Keratinocyte (primary cell): ENCODE measurements at places on chromosomes 7 and 10. TPM values are rescaled to one million over a fixed set of nuclear protein-coding genes. Genes with fewer than 3 reads are reported as not detected.

RAMP3 gene
- polyA plus RNA-seq, result not detected in 3 replicates

LRRC18 gene
- polyA plus RNA-seq, result not detected in 3 replicates

DIP2C gene
- 1.0 to 2.0 TPM (median 1.3 TPM) in 3 replicates for polyA plus RNA-seq

FANK1 gene
- 7.3 to 14.8 TPM (median 13.4 TPM) in 3 replicates for polyA plus RNA-seq

ANKRD61 gene
- 0.10 to 0.22 TPM in 2 of 3 replicates, not detected in the other for polyA plus RNA-seq

GRCh38 chr7:41315764-41316163 lies 387.1 kb downstream of the INHBA start:
- DNase-seq, result no peak
- H3K4me1 ChIP-seq, result no peaks in the 10 kb centered on the region

DNA sequence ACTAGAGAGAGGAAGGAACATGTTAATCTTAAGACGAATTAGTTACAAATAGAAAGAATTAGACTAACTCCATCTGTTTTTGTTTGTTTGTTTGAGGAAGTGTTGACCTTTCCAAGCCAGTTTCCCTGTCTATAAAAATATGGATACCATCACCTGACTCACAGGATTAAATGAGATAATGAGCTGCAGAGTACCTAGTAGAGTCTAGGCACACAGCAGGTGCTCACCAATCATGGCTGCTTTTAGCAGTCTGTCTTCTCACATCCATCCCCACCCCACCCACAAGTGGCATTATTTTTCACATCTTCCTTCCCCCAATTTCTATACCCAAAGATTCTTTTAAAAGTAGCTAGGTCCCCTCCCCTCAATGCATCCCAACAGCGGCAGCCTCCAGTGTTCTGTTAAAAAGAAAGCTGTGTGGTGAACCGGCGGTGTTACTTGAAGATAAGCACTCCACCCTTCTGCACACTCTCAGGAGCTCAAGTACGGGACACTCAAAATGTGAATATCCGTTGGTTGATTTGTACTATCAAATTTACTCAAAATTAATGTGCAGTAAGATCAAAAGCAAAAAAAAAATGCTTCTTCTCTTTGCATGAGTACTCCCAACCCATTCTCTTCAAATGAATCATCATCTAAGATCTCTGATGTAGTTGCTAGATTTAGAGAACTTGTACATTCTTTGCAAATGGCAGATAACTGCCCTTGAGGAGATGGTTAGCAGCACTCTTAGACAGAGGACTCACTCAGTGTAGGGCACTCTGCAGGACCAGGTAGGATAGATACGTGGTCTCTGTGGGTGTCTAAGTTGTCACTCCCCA lies 145.4 kb upstream of the ASAH2 start:
- no peaks in the 10 kb centered on the region for H3K36me3 ChIP-seq
- H3K27me3 ChIP-seq, result no peaks in the 10 kb centered on the region
- no peak for DNase-seq

GRCh38 chr7:50667338-50667737 lies 102.1 kb upstream of the DDC start:
- DNase-seq, result no peak
- H3K27me3 ChIP-seq, result peaks cover 27% of the 10 kb centered on the region
- peaks cover 26% of the 10 kb centered on the region for H3K4me1 ChIP-seq
- no peaks in the 10 kb centered on the region for H3K36me3 ChIP-seq
- no peak overlapping the region for H3K27ac ChIP-seq
- no peak overlapping the region for H3K4me3 ChIP-seq

DNA sequence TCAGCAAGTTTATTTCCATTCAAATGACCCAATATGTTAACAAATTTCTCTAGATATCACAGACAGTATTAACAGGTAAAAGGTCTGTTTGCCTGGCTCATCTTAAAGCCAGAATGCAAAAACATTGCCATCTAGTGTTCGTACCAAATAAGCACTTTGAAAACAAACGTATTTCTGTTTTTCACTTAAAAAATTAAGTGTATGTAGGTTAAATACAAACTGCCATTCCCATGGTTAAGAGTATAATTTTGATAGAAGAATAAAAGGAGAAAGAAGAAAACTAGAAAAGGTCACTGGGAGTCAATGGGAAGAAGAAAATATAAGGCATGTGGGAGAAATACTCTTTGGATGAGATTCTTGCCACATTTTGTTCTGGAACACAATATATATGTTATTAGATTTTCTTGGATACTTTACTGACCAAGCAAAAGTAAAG lies 51.0 kb downstream of the ORC5 start:
- no peak overlapping the region for H3K27ac ChIP-seq
- no peaks in the 10 kb centered on the region for H3K4me1 ChIP-seq
- peak; percentile 5 for DNase-seq

- H3K4me1 ChIP-seq, result no peaks in the 10 kb centered on the region
- DNase-seq, result no peak
- H3K4me3 ChIP-seq, result no peak overlapping the region
- no peak overlapping the region for H3K27ac ChIP-seq
- no peaks in the 10 kb centered on the region for H3K27me3 ChIP-seq
These were observed 82.4 kb downstream of the ADARB2 start for GRCh38 chr10:1654811-1655356.

- no peak overlapping the region for H3K27ac ChIP-seq
- no peaks in the 10 kb centered on the region for H3K36me3 ChIP-seq
- no peak overlapping the region for H3K4me3 ChIP-seq
- DNase-seq, result no peak
- no peaks in the 10 kb centered on the region for H3K4me1 ChIP-seq
- H3K27me3 ChIP-seq, result no peaks in the 10 kb centered on the region
These were observed 116.0 kb upstream of the PDLIM1 start for GRCh38 chr10:95406651-95407280.

DNA sequence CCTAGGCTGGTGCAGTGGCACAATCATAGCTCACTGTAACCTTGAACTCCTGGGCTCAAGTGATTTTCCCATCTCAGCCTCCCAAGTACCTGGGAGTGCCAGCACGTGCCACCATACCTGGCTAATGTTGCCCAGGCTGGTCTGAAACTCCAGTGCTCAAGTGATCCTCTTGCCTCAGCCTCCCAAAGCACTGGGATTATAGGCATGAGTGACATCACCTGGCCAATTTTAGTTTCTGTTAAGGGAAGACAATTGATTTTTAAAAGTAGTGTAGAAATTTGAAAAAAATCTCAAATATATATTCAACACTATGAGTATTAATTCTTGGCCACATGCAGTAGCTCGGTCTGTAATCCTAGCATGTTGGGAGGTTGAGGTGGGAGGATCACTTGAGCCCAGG lies 121.9 kb upstream of the RHEB start:
- H3K4me3 ChIP-seq, result no peak overlapping the region
- no peak for DNase-seq
- H3K27ac ChIP-seq, result no peak overlapping the region
- H3K36me3 ChIP-seq, result no peaks in the 10 kb centered on the region
- H3K4me1 ChIP-seq, result peaks cover 29% of the 10 kb centered on the region

GRCh38 chr10:126017961-126018560 lies 121.7 kb downstream of the FANK1 start:
- H3K4me3 ChIP-seq, result no peak overlapping the region
- no peaks in the 10 kb centered on the region for H3K27me3 ChIP-seq
- no peaks in the 10 kb centered on the region for H3K36me3 ChIP-seq
- DNase-seq, result no peak
- no peak overlapping the region for H3K27ac ChIP-seq

GRCh38 chr10:4067531-4067930 lies 282.5 kb upstream of the KLF6 start:
- no peaks in the 10 kb centered on the region for H3K36me3 ChIP-seq
- H3K27ac ChIP-seq, result no peak overlapping the region
- H3K4me3 ChIP-seq, result no peak overlapping the region
- H3K27me3 ChIP-seq, result no peaks in the 10 kb centered on the region

- no peak overlapping the region for H3K4me3 ChIP-seq
- no peaks in the 10 kb centered on the region for H3K36me3 ChIP-seq
- no peaks in the 10 kb centered on the region for H3K4me1 ChIP-seq
- DNase-seq, result no peak
These were observed 23.5 kb downstream of the TMEM273 start for GRCh38 chr10:49164559-49165188.

GRCh38 chr7:51950813-51951212 lies 634.2 kb upstream of the COBL start:
- no peaks in the 10 kb centered on the region for H3K4me1 ChIP-seq
- no peaks in the 10 kb centered on the region for H3K27me3 ChIP-seq
- no peak for DNase-seq
- no peak overlapping the region for H3K27ac ChIP-seq

DNA sequence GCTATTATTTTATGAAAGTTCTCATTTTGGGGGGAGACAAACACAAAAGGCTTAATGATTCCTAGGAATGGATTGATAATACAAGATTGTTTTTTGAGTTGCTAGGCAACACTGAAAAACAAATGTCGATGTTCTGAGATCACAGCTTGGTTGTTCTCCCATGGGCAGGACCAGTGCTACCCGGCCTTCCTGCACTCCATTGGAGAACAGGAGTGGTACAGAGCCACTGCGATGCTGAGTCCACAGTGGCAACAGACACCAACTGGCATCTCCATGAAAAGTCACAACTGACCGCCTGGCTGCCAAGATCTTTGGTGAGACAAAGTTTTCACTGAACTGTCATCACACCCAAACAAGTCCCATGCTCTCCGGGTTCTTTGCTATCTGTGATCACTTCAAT lies 68.9 kb upstream of the NMT2 start:
- H3K4me1 ChIP-seq, result no peaks in the 10 kb centered on the region
- H3K36me3 ChIP-seq, result no peaks in the 10 kb centered on the region
- H3K4me3 ChIP-seq, result no peak overlapping the region
- no peaks in the 10 kb centered on the region for H3K27me3 ChIP-seq

DNA sequence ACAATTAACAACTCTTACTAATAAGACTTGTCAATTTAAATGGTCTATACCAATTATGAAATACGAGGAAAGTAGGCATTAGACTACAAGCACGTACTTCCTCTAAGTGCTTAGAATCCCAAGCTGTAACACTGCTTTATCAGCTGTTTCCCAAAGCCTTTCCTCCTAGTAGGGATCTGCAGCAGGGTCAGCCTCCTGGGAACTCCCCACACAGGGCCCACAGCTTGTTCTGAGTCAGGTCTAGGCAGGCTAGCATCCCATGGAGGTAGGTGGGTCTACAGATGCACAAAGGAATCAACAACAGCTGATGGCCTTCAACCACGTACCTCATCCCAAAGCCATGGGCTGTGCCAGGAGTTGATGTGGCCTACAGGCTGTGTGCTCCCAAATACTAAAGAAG lies 14.7 kb downstream of the MMS19 start:
- H3K4me3 ChIP-seq, result no peak overlapping the region
- H3K27me3 ChIP-seq, result no peaks in the 10 kb centered on the region
- DNase-seq, result no peak
- peaks cover 13% of the 10 kb centered on the region for H3K36me3 ChIP-seq
- H3K27ac ChIP-seq, result no peak overlapping the region

- peaks cover 3% of the 10 kb centered on the region for H3K4me1 ChIP-seq
- H3K27me3 ChIP-seq, result peaks cover 7% of the 10 kb centered on the region
- H3K27ac ChIP-seq, result no peak overlapping the region
These were observed 48.4 kb upstream of the FAM20C start for GRCh38 chr7:143811-144453.

DNA sequence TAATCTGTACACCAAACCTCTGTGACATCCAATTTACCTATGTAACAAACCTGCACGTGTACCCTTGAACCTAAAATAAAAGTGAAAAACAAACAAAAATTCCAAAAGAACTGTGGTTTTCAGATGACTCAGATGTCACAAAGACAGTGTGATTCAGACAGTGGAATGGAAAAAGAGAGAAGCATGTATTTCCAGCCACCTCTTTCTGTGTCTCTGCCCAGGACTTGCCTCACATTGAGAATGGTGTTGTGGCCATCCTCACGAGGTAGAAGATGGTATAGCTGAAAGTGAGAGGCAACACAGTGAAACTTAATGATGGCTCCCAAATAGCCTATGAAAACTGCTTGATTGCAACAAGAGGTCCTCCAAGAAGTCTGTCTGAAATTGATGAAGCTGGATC lies 78.0 kb downstream of the ARL5B start:
- no peaks in the 10 kb centered on the region for H3K36me3 ChIP-seq
- no peak overlapping the region for H3K4me3 ChIP-seq
- no peak overlapping the region for H3K27ac ChIP-seq
- no peak for DNase-seq
- H3K27me3 ChIP-seq, result no peaks in the 10 kb centered on the region

GRCh38 chr10:131230641-131231322 lies 80.7 kb downstream of the TCERG1L start:
- H3K27me3 ChIP-seq, result no peaks in the 10 kb centered on the region
- H3K4me1 ChIP-seq, result no peaks in the 10 kb centered on the region
- H3K36me3 ChIP-seq, result no peaks in the 10 kb centered on the region
- no peak for DNase-seq
- H3K4me3 ChIP-seq, result no peak overlapping the region
- no peak overlapping the region for H3K27ac ChIP-seq

- H3K4me3 ChIP-seq, result no peak overlapping the region
- no peak overlapping the region for H3K27ac ChIP-seq
- H3K4me1 ChIP-seq, result no peaks in the 10 kb centered on the region
- DNase-seq, result no peak
These were observed 132.6 kb downstream of the ELMO1 start for GRCh38 chr7:37315772-37316715.

DNA sequence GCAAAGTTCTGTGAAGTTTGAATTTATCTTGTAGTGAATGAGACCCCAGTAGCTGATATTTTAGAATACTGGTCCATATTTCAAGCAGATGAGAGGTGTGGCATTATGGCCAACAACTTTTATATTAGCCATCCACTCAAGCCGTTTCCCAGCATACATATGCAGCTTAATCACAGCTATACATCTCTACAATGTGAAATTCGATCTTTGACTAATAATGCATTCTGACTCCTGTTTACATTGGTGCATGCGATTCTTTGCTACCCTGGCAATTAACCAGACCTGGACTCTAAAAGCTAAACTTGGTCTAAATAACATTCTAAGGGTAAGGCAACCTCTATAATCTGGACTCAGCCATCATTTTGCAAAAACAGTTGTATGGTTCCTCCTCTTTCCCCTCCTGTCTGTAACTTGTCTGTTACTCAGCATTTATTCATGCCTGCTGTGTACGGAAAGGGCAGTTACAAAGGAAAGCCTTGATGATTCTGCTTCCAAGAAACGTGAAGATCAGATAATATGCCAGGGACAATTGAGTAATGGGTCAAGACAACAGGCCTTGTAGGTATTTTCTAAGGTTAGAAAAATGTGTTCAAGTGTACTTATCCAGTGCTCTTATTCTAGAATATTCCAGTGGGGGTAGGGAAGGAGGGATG lies 50.6 kb downstream of the PNLIPRP2 start:
- no peak overlapping the region for H3K4me3 ChIP-seq
- peaks cover 2% of the 10 kb centered on the region for H3K4me1 ChIP-seq
- H3K27ac ChIP-seq, result no peak overlapping the region
- DNase-seq, result no peak
- H3K36me3 ChIP-seq, result no peaks in the 10 kb centered on the region

DNA sequence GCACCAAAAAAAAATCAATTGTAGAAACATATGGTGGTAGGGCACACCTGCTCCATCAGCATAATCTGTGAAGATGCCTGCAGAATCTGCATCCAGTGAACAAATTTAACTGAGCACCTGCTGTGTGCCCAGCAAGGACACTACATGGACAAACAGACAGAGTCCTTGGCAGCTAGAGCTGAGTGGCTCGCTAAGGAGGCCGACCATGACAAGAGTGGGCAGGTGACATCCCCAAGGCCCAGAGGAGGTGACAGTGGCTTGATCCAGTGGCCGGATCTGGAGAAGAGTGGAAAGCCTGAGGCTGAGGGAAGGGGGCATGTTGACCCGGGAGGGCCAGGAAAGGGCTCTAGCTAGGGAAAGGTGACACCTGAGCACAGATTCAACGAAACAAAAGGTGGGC lies 68.1 kb downstream of the MAD1L1 start:
- no peak for DNase-seq
- no peak overlapping the region for H3K4me3 ChIP-seq
- peaks cover under 1% of the 10 kb centered on the region for H3K4me1 ChIP-seq
- no peaks in the 10 kb centered on the region for H3K27me3 ChIP-seq
- H3K36me3 ChIP-seq, result peaks cover 9% of the 10 kb centered on the region
